Fibroblast of skin of left biceps (primary cell): ENCODE measurements at places on chromosomes 1 and 21.

DNA sequence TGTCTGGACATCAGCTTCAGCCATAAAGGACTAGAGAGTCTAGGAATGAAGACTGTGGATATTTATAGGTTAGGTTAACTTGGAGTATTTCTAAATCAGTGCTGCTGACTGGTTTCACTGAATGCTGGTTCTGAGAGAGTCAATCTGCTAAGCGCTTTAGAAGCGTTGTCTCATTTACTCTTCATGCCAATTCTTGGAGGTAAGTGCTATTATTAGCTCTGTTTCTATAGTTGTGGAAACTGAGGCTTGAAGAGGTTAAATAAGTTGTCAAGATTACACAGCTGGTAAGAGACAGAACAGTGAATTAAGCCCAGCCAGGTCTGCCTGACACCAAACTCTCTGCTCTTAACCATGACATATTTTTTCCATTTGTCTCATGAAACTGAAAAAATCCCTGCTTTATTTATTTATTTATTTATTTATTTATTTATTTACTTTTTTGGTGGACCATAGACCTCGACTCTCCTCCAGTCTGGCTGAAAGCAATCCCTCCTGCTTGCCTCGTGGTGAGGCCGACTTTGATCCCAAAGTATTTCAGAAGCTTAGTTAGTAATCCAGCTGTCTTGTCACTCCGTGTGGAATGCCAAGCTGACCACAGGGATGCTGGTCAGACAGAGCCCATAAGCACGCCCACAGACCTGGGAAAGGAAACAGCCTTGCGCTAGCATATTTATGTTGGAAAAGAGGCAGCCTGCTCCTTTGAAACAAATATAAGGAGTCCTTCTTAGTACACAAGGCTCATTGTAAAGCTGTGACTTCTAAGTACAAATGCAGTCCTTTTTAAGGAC, 16.9 kb downstream of the NTMT2 start:
- peak; percentile 72 for DNase-seq

- DNase-seq: peak; percentile 43
Observed at GRCh38 chr1:173383351-173383750, 93.8 kb upstream of the PRDX6 start.

DNA sequence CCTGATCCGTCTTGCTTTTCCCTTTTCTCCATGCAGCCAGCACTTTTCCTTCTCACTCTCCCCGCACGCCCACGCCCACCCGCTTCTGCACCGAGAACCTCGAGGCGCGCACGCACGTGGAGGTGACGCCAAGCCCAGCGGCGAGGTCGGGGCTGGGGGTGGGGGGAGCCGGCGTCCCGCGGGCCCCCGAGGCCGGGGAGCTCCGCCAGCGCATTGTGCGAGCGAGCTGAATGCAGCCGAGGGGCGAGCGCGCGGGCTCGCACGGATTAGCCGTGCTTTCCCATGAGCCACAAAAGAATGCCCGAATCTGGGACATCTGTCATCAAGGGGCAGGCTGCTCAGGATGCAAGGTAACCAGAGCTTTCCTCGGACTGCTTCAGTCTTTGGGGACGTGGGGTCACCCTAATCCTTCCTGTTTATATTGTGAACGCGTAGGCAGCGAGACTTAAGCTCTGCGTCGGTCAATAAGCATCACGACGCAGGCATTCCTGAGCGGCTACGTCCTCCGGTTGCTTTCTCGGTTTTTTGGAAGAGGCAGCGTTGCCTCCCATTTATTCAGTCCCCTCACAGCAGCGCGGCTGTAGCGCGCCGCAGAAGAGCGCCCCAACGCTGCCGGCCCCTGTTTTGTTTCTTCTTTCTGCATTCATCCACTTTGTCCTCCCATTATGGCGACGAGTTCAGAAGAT, 67.3 kb upstream of the AKT3 start:
- peak; percentile 44 for DNase-seq

DNA sequence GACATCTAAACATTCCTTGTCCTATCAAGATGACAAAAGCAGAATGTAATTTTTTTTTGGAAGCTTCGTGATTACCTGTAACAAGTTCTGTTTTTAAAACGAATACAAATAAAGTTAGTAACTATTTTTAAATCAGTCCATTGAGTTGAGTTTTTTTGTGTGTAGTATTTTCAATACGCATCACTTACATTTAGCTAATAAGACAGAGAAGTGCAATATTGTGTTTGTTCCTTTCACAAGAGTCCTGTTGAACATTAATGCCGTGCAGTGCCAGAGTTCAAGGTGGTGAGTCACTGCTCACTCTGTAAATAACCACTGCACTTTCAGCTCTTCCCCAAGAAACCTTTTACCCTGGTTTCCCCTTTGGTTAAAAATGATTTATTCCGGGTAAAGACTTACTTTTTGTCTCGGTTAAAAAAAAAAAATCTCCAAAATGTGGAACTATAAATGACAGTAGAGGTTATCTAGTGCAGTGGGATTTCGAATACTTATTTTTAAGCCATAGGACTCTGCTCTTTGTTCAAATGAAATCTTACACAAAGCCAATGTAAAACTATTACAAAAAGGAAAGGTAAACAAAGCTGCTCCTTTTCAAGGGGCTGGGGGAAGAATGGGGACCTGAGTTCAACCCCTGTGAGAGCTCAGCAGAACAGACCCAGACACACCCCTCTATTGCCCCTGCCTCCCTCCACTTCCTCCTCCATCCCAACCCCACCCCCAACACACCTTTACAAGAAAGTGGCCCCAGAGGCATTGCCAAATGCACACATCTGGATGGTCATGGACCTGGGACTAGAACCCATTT, 14.8 kb upstream of the NCMAP start:
- no peak for DNase-seq

GRCh38 chr1:10195570-10195969, 14.8 kb upstream of the KIF1B start:
- no peak for DNase-seq

DNA sequence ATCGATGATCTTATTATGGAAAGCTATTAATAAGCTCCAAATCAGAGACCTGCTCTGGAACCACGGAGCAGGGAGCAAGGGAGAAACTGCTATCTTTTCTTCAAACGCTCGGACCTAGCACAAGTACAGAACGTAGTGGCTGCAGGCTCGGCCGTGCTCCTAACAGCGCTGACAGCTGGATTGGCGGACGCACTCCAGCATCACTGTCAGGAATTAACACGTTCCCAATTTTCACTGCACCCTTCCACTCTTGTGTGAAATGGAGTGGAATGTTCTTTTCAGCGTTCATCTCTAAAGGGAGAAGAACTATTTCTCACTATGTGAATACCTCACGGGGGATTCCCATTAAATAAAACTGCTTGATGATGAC, 106.9 kb downstream of the ZNF281 start:
- DNase-seq: no peak

- DNase-seq: no peak
Observed at GRCh38 chr1:93681101-93681988, at the start of gene BCAR3. Gene BCAR3 (minus strand): TSS chr1:93681837. CDS start chr1:93674930, 6,907 bp downstream.
